Karpas-422 (cell line): ENCODE measurements at places on chromosomes 2 and 18.

DNA sequence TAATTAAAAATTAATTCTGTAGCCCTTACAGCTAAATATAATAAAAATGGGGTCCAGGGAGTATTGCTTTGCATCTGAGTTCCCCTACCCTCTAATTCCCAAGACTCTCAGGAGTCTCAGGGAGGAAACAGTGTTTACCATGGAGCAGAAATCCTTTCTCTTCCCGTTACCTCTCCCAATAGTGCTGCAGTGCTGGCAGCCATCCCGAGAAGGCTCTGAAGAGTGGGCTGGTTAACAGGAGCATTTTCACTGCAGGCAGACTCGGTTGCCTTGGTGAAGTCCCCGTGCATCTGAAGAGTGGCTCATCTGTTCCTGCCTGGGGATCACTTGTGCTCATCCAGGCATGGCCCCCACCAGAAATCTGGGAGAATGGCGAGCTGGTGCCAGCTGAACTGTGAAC lies 41.8 kb upstream of the TMEM178A start:
- no peak for DNase-seq

DNA sequence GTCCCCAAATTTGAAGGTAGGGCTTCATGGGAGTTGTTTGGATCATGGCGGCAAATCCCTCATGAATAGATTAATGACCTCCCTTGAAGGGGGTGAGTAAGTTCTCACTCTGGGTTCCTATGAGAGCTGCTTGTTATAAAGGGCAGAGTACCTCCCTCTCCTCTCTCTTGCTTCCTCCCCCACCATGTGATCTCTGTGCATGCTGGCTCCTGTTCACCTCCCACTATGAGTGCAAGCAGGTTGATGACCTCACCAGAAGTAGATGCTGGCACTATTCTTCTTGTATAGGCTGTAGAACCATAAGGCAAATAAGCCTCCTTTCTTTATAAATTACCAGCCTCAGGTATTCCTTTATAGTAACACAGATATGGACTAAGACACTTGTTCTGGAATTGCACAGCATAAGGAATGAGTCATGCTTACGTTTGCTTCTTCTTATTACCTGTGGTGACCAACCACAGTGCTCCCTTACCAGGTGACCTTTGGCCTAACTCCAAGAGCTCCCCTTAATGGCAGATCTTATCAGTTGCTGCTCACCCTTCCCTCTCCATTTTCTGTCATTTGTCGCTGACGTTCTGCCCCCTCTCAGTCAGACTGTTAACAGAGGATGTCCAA lies 559.5 kb upstream of the GCFC2 start:
- no peak for DNase-seq

- peak; percentile 60 for DNase-seq
These were observed 77.5 kb downstream of the CDK15 start for GRCh38 chr2:201883606-201884369.

- DNase-seq: no peak
These were observed 146.6 kb downstream of the MEIS1 start for GRCh38 chr2:66581339-66582103.

- DNase-seq: no peak
These were observed 119.5 kb upstream of the MCFD2 start for GRCh38 chr2:47034973-47035609.

- DNase-seq: no peak
These were observed 153.7 kb upstream of the VRK2 start for GRCh38 chr2:57892920-57893319.

GRCh38 chr2:230734247-230735175 lies 21.9 kb downstream of the CAB39 start:
- DNase-seq: no peak

GRCh38 chr18:2857491-2858131 lies 10.8 kb downstream of the EMILIN2 start:
- no peak for DNase-seq
